ENCODE measurements at places on chromosomes 1 and 21.

GRCh38 chr1:156839426-156840109, 19.3 kb downstream of the INSRR start:
- DNase-seq: no peak

DNA sequence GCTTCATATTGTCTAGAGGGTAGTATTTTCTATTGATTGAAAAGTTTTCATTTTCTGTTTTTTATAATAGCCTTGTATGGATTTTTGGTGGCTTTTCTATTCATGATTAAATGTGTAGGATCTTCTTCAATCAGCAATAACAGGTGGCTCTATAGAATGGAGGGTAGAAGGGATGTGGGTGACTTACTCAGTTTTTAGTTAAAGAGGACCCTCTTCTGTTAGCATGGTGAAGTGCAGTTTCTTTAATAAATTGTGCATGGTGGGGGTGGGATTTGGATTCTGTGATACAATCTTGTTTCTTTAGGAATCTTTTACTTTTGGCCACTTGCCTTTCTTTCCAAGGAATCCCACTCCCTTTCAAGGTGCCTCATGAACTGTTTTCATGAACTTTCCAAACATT, 64.7 kb downstream of the SLC35A3 start:
- peak; percentile 54 for DNase-seq

DNA sequence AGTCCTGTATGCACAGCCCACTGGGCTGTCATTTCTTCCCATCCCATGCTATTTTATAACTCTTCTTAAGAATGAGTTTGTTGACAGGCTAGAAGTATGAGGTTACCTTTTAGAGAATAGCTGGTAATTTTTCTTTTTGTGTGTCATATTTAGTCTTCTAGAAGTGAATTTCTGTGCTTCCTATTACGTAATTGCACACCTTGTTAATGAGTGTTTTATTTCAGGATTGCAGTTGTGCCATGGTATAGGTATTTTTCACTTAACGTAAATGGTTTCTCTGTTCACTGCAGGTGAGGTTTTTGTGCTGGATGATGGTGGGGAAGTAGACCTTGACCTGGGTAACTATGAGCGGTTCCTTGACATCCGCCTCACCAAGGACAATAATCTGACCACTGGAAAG, 5.0 kb downstream of the CTPS1 start:
- DNase-seq: no peak

GRCh38 chr1:155946633-155947219, 5.3 kb downstream of the RXFP4 start:
- DNase-seq: no peak

DNA sequence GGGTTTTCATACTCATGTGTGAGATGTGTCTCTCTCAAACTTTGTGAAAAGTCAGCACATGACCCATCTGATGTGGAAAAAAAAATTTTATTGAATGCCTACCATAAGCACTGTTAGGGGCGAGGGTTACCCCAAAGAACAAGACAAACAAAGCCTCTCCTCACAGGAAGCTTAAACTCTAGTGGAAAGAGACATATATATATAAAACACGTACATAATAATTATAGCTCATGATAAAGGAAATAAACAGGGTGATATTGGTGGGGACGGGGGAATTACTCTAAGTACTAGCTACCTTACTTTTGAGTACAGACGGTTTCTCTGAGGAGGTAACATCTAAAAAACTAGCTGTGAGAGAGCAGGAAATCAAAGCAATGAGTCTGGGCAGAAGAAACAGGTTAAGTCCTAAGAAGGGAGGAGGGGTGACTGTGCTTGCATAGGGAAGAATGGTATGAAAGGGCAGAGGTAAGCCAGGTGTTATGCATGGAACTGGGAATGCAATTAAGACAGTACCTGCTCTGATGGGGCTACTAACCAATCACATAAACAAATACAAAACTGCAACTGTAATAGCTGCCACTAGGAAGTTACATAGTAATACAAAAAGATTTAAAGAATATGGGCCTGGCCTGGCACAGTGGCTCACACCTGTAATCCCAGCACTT, 4.5 kb downstream of the LIN9 start:
- no peak for DNase-seq

DNA sequence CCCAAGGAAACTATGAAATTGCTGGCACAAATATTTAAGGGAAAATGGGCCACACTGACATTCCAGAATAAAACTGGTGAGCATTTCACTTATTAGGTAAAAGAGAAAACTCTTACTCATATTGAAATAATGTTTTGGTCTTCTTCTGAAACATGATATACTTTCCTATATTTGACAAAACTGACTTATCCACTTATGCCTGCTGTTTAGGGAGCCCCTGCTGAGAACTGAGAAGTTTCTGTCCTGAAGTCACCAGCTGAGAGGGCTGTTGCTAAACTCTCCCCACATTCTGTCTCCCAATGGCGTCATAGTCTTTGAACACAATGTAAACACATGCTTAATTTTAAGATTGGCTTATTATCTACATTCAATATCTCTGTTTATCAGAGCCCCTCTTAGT, 46.8 kb upstream of the ZC3H11B start:
- DNase-seq: no peak
